ENCODE measurements at places on chromosomes 3 and 15. TPM values are rescaled to one million over a fixed set of nuclear protein-coding genes. Genes with fewer than 3 reads are reported as not detected.

ANKUB1 gene
- total RNA-seq = not detected

GOLGA6L1 gene
- not detected for total RNA-seq

GALNT15 gene
- 1.2 TPM for total RNA-seq

REC114 gene
- total RNA-seq = not detected

SAMD7 gene
- total RNA-seq = not detected

IL17RD gene
- 2.3 TPM for total RNA-seq

GATM gene
- total RNA-seq = 0.96 TPM

MCF2L2 gene
- 0.52 TPM for total RNA-seq

TRNT1 gene
- total RNA-seq = 9.4 TPM

HTR3E gene
- not detected for total RNA-seq

VPS33B gene
- total RNA-seq = 16.6 TPM

CCDC9B gene
- 3.0 TPM for total RNA-seq

BCL6 gene
- total RNA-seq = 46.2 TPM

FRMD5 gene
- total RNA-seq = 0.24 TPM

ABTB1 gene
- 25.2 TPM for total RNA-seq

MOBP gene
- not detected for total RNA-seq

SMCO1 gene
- total RNA-seq = not detected

TSC22D2 gene
- total RNA-seq = 9.2 TPM

FANCD2OS gene
- not detected for total RNA-seq

TNFAIP8L3 gene
- total RNA-seq = 12.1 TPM

SV2B gene
- not detected for total RNA-seq

SLC22A14 gene
- not detected for total RNA-seq

KIF23 gene
- 29.2 TPM for total RNA-seq

LMLN gene
- total RNA-seq = 3.4 TPM

FGF12 gene
- total RNA-seq = 2.9 TPM

LRRC34 gene
- 1.9 TPM for total RNA-seq

GDPGP1 gene
- total RNA-seq = 5.8 TPM

ZNF774 gene
- 0.91 TPM for total RNA-seq

PTX3 gene
- 417 TPM for total RNA-seq

NOX5 gene
- total RNA-seq = 0.39 TPM

HERC2 gene
- 22.1 TPM for total RNA-seq

ADCY5 gene
- total RNA-seq = 0.13 TPM

CADM2 gene
- under 0.01 TPM for total RNA-seq

IL20RB gene
- total RNA-seq = 1.8 TPM
